ENCODE measurements at places on chromosomes 1 and 21.

- DNase-seq, result no peak
Observed at GRCh38 chr1:103435443-103435842, 90.1 kb upstream of the RNPC3 start.

DNA sequence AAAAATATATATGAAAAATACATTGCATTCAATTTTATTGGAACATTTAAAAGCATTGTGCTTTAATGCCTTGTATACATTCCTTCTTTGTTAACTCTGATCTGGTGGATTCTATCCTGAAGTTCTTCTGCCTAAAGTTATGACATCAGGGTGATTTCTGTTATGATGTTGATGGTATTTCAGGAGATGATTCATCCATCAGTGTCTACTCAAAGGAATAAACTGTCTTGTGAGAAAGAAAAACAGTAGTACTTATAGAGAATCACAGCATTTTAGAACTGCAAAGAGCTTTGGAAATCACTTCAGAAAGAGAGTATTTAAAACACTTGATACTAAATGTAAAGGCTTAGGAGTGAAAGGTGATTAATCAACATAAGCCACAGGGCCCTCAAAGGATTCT lies 155.7 kb downstream of the PTPRC start:
- no peak for DNase-seq

- DNase-seq, result no peak
Observed at GRCh38 chr1:144101397-144102045, 129.7 kb upstream of the FAM72C start.

DNA sequence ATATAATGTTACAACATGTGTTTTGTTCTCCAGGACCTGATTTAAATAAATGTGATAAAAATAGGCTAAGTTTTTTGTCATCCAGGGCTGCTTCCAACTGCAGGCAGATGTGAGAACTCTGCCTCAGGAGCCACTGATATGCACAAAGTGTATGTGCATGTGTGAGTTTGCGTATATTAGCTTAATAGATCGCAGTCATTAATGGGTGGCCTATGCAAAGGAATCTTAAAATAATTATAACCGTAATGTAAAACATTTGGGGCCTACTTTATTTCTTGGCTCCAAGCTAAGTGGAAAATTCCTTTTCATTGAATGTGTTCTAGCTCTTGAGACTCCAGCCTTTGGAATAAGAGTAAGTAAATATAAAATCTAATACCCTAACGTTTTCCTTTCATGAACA lies 16.8 kb downstream of the DHX9 start:
- no peak for DNase-seq

DNA sequence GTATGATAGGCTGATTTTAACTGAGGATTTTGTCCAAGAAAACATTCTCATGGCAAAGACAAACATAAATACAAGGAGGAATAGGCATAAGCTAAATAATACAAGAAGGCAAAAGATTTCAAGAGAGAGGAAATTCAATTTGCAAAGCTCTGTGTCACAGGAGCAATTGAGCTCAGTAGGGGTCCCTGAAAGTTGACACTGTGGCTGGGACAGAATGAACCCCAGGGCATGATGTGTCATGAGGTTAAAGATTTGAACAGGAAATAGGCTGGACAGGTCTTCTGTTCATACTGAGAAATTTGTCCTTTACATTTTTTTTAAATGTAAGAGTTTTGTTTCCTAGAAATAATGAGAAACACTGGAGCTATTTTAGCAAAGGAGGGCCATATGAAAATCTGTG lies 555.4 kb upstream of the NEGR1 start:
- no peak for DNase-seq

- DNase-seq, result no peak
Observed at GRCh38 chr1:236148470-236148845, 6.1 kb downstream of the GPR137B start.

DNA sequence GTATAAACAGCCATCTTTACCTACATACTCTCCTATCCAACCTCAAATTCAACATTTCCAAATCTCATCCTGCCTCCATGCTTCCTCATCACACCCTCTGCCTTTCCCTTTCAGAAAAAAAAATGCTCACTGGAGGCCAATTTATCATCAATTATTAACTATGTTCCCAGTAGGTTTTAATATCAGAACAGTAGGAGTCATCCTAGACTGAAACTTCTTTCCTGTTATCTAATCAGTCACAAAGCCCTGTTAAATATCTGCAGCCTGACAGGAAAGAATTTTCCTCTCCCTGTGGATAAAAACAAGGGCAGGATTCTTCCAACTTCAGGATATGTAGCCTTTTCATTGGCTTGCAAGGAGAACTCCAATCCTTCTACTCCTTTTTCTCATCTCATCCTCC lies 28.4 kb downstream of the EGLN1 start:
- DNase-seq, result no peak

- DNase-seq, result no peak
Observed at GRCh38 chr1:206655471-206655882, 20.1 kb downstream of the DYRK3 start.

DNA sequence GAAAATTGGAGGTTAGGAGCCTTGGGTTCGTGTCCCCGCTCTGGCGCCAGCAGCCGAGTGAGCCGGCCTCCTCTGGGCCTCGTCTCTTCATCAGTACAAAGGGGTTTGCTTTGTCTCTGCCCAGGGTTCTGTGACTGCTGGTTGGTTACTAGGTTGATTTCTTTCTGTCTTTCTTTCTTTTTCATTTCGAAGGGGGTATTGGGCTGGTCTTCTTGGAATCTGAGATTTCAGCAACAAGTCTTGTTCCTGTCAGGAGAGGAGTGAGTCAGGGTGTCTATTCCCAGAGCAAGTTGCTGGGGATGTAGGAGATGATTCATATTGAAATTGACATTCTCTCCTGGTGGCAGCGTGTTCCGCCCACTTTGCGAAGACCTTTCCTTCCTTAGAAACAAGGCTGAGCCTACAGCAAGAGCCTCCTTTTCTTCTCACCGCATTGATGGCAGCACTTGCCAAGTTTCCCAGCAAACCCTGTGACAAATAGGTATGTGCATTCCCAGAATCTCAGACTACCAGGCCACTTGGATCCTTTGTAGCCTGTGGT lies 79.2 kb downstream of the MAN1C1 start:
- no peak for DNase-seq

- no peak for DNase-seq
Observed at GRCh38 chr1:229479660-229480399, 28.3 kb downstream of the NUP133 start.

DNA sequence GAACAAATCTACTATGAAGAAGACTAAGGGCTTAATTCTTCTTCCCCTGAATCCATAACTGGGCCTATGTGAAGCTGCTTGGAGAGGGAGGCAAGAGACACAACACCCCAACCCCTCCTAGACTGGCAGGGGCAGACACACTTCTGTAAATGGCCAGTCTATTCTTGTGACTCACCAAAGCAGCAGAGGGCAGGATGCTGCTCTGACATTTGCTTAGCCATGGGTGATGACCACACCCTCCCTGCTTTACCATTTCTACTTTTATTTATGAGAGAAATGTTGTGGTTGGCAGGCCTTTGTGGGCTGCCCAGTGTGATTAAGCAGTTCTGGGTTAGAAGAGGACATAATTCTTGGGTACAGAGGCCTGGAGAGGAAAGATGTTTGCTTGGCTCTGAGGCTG lies 189.8 kb upstream of the DPYD start:
- no peak for DNase-seq
